ENCODE measurements at places on chromosomes 5 and 9. TPM values are rescaled to one million over a fixed set of nuclear protein-coding genes. Genes with fewer than 3 reads are reported as not detected.

GRCh38 chr9:31674264-31674663 lies 710.2 kb upstream of the ACO1 start:
- no peaks in the 10 kb centered on the region for H3K4me1 ChIP-seq
- H3K36me3 ChIP-seq, result no peaks in the 10 kb centered on the region
- H3K27me3 ChIP-seq, result no peaks in the 10 kb centered on the region
- H3K4me3 ChIP-seq, result no peak overlapping the region

DNA sequence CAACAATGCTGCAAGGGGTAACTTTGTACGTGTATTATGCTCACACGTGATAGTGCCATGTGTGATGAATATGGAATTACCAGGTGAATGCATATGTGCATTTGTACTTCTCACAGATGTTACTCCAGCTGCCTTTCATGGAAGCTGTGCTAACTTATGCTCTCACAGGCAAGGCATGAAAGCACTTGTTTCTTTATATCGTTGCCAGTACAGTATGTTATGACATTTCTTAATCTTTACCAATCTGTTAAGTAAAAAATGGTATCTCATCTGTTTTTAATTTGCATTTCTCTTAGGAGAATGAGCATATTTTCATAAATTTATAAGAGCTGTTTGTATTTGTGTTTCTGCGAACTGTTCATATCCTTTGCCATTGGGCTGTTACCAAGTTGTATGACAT lies 311.8 kb upstream of the DMRT1 start:
- H3K36me3 ChIP-seq, result no peaks in the 10 kb centered on the region
- no peak for DNase-seq
- H3K4me3 ChIP-seq, result no peak overlapping the region
- H3K27me3 ChIP-seq, result no peaks in the 10 kb centered on the region

The NSMF gene
- total RNA-seq, result 23.9 TPM

DNA sequence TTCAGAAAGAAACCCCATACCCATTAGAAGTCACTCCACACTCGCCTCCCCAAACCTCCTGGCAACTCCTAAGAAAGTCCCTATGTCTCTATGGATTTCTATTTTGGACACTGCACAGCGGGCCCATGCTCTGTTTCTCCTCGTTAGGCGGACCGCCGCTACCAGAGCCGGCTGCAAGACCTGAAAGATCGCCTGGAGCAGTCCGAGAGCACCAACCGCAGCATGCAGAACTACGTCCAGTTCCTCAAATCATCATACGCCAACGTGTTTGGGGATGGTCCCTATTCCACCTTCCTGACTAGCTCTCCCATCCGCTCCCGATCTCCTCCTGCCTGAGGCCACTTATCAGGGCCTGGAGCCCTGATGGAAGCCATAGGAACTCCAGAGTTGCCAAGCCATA lies 4.6 kb upstream of the GLE1 start:
- H3K4me3 ChIP-seq, result no peak overlapping the region
- H3K27me3 ChIP-seq, result no peaks in the 10 kb centered on the region
- peak; percentile 16 for DNase-seq

DNA sequence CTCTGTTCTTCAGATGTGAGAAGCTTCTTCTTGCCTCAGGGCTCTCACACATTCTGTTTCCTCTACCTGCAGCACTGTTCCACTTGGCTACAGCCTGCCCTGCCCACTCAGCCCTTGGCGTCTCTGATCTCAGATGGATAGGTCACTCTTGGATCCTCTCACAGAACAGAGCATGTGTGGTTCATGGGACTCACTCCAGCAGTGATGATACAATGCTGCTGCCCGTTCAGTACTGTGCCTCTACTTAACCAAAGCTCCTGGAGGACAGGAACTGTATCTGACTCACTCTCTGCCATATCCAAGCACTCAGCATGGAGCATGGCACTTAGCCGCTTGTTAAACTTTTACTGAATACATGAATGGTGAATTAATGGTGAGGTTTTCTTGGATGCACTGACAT lies 3.4 kb upstream of the SPINK4 start:
- no peak overlapping the region for H3K4me3 ChIP-seq
- no peak overlapping the region for H3K27ac ChIP-seq
- H3K4me1 ChIP-seq, result no peaks in the 10 kb centered on the region
- DNase-seq, result no peak
- no peaks in the 10 kb centered on the region for H3K27me3 ChIP-seq
- no peaks in the 10 kb centered on the region for H3K36me3 ChIP-seq

- no peak overlapping the region for H3K4me3 ChIP-seq
- H3K27ac ChIP-seq, result no peak overlapping the region
- peaks cover 6% of the 10 kb centered on the region for H3K36me3 ChIP-seq
- no peaks in the 10 kb centered on the region for H3K27me3 ChIP-seq
- H3K4me1 ChIP-seq, result peaks cover 5% of the 10 kb centered on the region
These were observed 92.5 kb downstream of the TLE1 start for GRCh38 chr9:81596679-81597418.

DNA sequence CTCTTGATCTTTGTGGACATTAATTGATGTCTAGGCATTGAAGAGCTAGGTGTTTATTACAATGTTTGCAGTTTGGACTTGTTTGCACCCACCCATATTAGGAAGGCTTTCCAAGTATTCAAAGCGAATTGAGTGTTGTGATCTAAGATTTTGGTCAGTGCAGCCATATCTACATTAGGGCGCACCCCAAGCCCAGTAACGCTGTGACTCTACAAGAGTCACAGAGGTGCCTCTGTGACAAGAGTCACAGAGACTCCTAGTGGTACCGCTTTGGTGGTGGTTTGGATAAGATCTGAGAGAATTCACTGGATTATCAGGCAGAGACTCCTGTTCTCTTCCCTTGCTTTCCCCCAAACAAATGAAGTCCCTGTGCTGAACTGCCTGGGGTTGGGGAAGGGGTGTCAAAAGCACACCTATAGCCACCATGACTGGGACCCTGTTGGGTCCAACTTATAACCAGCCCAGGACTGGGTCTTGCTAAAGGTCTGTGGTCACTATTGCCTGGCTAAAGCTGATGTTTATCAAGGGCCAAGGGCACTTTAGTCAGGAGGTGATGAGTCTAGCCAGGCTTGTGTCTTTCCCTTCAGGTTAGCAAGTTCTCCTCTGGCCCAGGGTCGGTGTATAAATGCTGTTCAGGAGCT lies 114.1 kb upstream of the RIOK2 start:
- H3K4me3 ChIP-seq, result no peak overlapping the region
- no peaks in the 10 kb centered on the region for H3K4me1 ChIP-seq
- no peak for DNase-seq
- H3K27me3 ChIP-seq, result no peaks in the 10 kb centered on the region
- H3K36me3 ChIP-seq, result no peaks in the 10 kb centered on the region

GRCh38 chr5:102511666-102512065 lies 12.9 kb upstream of the SLCO6A1 start:
- H3K4me3 ChIP-seq, result no peak overlapping the region
- H3K4me1 ChIP-seq, result no peaks in the 10 kb centered on the region
- no peak for DNase-seq
- no peaks in the 10 kb centered on the region for H3K27me3 ChIP-seq

- no peak for DNase-seq
- peaks cover 9% of the 10 kb centered on the region for H3K4me1 ChIP-seq
- H3K36me3 ChIP-seq, result no peaks in the 10 kb centered on the region
- H3K27me3 ChIP-seq, result no peaks in the 10 kb centered on the region
- peak within 1 kb of the TSS; percentile 43 for H3K4me3 ChIP-seq
- H3K27ac ChIP-seq, result peak within 1 kb of the TSS; percentile 67
These were observed at the start of gene C7 for GRCh38 chr5:40909264-40909663. TSS of gene C7 (plus strand) at chr5:40909497. CDS start at chr5:40909611, 114 bp downstream.

The MZB1 gene
- total RNA-seq, result 5.2 TPM

GRCh38 chr5:167943343-167943742 lies 348.1 kb upstream of the WWC1 start:
- H3K27me3 ChIP-seq, result no peaks in the 10 kb centered on the region
- H3K4me3 ChIP-seq, result no peak overlapping the region
- DNase-seq, result no peak
- no peaks in the 10 kb centered on the region for H3K4me1 ChIP-seq

- DNase-seq, result no peak
- H3K36me3 ChIP-seq, result no peaks in the 10 kb centered on the region
- H3K4me3 ChIP-seq, result no peak overlapping the region
- no peaks in the 10 kb centered on the region for H3K27me3 ChIP-seq
These were observed 197.4 kb downstream of the FER start for GRCh38 chr5:108945094-108945493.

The TRPM3 gene
- 0.35 TPM for total RNA-seq

The RUFY1 gene
- 56.7 TPM for total RNA-seq

GRCh38 chr9:127524373-127524772 lies 73.1 kb downstream of the LRSAM1 start:
- peaks cover 45% of the 10 kb centered on the region for H3K4me1 ChIP-seq
- peaks cover 57% of the 10 kb centered on the region for H3K36me3 ChIP-seq
- no peaks in the 10 kb centered on the region for H3K27me3 ChIP-seq
- H3K27ac ChIP-seq, result peak overlapping the region; percentile 51

- H3K36me3 ChIP-seq, result no peaks in the 10 kb centered on the region
- H3K4me3 ChIP-seq, result no peak overlapping the region
- no peaks in the 10 kb centered on the region for H3K27me3 ChIP-seq
- no peak for DNase-seq
- no peak overlapping the region for H3K27ac ChIP-seq
These were observed 399.1 kb upstream of the PIK3R1 start for GRCh38 chr5:67816456-67816855.

The CDH12 gene
- total RNA-seq, result not detected

- no peaks in the 10 kb centered on the region for H3K27me3 ChIP-seq
- no peak overlapping the region for H3K27ac ChIP-seq
- no peak for DNase-seq
- no peak overlapping the region for H3K4me3 ChIP-seq
These were observed 14.8 kb downstream of the ODF2 start for GRCh38 chr9:128470560-128470959.

GRCh38 chr5:20248118-20248517 lies 260.1 kb upstream of the CDH18 start:
- no peak overlapping the region for H3K4me3 ChIP-seq
- no peak overlapping the region for H3K27ac ChIP-seq
- DNase-seq, result no peak
- H3K36me3 ChIP-seq, result no peaks in the 10 kb centered on the region
- no peaks in the 10 kb centered on the region for H3K27me3 ChIP-seq
- H3K4me1 ChIP-seq, result no peaks in the 10 kb centered on the region

The CLIC3 gene
- total RNA-seq, result 80.7 TPM

The SLC9A3 gene
- 1.0 TPM for total RNA-seq

DNA sequence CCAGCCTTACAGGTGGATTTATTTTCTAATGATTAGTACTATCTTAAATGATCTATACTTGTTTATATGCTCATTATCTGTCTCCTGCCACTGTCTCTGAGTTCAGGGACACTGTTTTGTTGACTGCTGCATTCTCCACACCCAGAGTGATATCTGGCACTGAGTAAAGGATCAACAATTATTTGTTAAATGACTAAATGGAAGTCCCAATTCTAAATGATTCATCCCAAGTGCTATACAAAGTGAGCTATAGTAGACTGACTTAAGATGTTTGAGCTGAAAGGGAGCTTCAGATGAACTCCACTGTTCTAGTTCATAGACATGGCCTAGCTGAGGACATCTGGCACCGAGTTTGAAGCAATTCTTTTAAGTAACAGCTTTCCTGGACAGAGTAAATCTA lies 40.5 kb downstream of the ITGA2 start:
- no peak overlapping the region for H3K27ac ChIP-seq
- peaks cover 21% of the 10 kb centered on the region for H3K4me1 ChIP-seq
- DNase-seq, result no peak
- no peak overlapping the region for H3K4me3 ChIP-seq
- no peaks in the 10 kb centered on the region for H3K36me3 ChIP-seq
- H3K27me3 ChIP-seq, result no peaks in the 10 kb centered on the region

DNA sequence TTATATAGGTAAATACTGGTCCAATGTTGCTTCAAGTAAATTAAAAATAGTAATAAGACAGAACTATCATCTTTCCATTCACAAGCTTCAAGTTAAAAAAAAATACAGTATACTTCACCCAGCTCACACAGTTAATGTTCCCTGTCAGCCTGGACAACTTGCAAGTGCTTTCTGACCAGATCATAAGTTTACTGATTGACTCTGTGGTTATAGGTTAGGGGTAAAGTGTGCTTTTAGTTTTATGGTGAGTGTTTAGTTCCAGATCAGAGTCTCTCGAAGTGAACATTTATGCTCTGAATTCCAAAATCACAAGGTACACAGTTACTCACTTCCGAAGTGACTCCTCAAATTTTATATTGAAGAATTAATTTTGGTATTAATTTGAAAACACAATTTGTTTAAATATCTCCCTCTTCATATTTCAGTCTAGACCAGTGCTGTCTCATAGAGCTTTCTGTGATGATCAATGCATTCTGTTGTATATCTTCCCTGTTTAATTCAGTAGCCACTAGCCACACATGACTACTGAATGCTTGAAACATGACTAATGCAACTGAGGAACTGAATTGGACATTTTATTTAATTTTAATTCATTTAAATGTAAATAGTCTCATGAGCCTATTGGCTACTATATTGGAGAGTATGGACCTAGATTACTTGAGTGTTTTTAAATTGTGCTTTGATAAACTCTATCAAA lies 90.7 kb downstream of the MEF2C start:
- no peaks in the 10 kb centered on the region for H3K36me3 ChIP-seq
- H3K27ac ChIP-seq, result no peak overlapping the region
- no peak for DNase-seq
- H3K4me1 ChIP-seq, result no peaks in the 10 kb centered on the region
- H3K27me3 ChIP-seq, result no peaks in the 10 kb centered on the region

GRCh38 chr5:87899721-87900131 lies 368.9 kb downstream of the TMEM161B start:
- H3K27ac ChIP-seq, result no peak overlapping the region
- no peaks in the 10 kb centered on the region for H3K27me3 ChIP-seq
- no peak for DNase-seq
- no peak overlapping the region for H3K4me3 ChIP-seq
- H3K4me1 ChIP-seq, result no peaks in the 10 kb centered on the region

- no peak overlapping the region for H3K27ac ChIP-seq
- no peaks in the 10 kb centered on the region for H3K27me3 ChIP-seq
- DNase-seq, result no peak
- H3K36me3 ChIP-seq, result no peaks in the 10 kb centered on the region
- no peak overlapping the region for H3K4me3 ChIP-seq
These were observed 185.0 kb upstream of the PTGER4 start for GRCh38 chr5:40494631-40495236.

- H3K4me1 ChIP-seq, result no peaks in the 10 kb centered on the region
- H3K36me3 ChIP-seq, result no peaks in the 10 kb centered on the region
- no peak overlapping the region for H3K27ac ChIP-seq
- no peak for DNase-seq
- no peak overlapping the region for H3K4me3 ChIP-seq
These were observed 221.6 kb upstream of the CTNND2 start for GRCh38 chr5:12125895-12126294.

The ELAVL2 gene
- not detected for total RNA-seq

GRCh38 chr5:108917596-108917995 lies 169.9 kb downstream of the FER start:
- no peak overlapping the region for H3K4me3 ChIP-seq
- H3K4me1 ChIP-seq, result no peaks in the 10 kb centered on the region
- no peaks in the 10 kb centered on the region for H3K36me3 ChIP-seq
- H3K27me3 ChIP-seq, result no peaks in the 10 kb centered on the region

- no peaks in the 10 kb centered on the region for H3K36me3 ChIP-seq
- no peak for DNase-seq
- H3K4me3 ChIP-seq, result no peak overlapping the region
- H3K27me3 ChIP-seq, result no peaks in the 10 kb centered on the region
These were observed 1974.1 kb upstream of the NUDT12 start for GRCh38 chr5:105536675-105537074.
